ENCODE measurements at places on chromosomes 11 and 22. TPM values are rescaled to one million over a fixed set of nuclear protein-coding genes. Genes with fewer than 3 reads are reported as not detected.

GRCh38 chr11:59437770-59438169 lies 1.5 kb downstream of the OR5A1 start:
- DNase-seq: no peak

DNA sequence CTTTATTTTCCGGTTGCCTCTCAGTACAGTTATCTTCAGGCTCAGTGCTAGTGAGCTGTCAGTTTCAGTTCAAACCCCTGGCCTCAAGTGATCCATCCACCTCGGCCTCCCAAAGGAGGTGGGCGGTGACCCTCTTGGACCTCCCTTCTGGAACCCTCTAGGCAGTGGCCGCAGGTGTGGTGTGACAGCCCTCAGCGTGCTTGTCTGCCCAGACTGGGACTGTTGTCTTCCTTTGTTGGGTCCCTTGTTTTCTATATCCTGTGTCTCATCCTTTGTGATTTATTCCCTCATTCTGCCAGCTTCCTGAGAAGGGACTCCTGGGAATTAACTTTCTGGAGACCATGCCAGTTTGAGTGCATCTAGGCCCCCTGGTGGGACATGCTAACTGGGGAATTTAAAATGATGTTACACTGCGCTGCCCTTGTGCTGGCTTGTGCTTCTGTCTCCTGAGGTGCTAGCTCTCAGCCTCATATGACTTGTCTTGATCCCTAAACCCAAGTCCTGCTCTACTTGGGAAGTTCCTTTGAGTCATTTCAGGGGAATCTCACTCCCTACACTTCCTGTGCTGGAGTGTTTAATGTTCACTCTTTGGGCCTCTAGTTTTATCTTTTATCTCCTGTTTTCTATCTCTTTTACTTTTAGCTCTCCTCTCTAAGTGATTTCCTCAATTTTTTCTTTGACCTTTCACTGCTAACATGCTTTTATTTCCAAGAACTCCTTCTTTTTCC lies 19.4 kb downstream of the MED15 start:
- no peak for DNase-seq

DNA sequence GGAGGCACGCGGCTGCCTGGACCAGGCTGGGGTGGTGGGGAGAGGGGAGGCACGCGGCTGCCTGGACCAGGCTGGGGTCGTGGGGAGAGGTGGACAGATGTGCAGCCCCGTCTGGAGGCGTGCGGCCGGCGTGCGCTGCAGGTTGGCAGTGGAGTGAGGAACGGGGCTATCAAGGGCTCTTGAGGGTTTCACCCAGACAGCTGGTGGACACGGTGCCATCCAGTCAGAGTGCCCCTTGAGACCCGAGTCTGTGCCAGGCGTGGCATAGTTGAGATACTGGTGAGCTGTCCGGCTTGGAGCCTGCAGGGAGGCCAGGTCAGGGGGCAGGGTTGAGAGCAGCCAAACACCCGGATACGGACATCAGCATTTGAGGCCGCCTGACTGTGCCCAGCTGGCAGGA lies 1.5 kb upstream of the GRAMD4 start:
- no peak for DNase-seq

DNA sequence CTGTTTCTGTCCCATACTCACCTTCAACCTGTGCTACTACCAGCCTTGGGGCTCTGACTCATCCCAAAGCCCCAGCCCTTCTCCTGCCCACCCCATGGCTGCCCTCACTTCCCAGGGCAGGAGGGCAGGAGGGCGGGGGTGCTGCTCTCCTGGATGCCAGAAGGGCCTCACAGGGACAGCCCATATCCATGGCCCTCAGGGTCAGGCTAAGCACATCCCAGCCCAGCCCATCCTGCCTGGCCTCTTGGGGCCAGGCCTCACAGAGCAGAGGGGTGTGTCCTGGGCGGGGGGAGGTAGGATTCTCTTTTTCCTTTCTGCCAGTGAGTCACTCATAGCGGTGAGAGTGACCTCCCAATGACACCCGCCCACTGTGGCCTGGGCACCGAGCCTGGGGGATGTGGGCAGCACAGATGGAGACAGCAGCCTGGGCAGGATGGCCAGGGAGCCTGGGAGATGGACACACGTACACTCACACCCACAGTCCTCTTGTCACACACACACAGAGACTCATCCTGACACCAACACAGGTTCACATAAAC lies 2.4 kb downstream of the LTBP3 start:
- peak; percentile 46 for DNase-seq

GRCh38 chr11:111406091-111406490 lies 27.0 kb upstream of the POU2AF1 start:
- no peak for DNase-seq

GRCh38 chr11:108224911-108225786 lies 2.3 kb downstream of the ATM start:
- DNase-seq: no peak

GRCh38 chr22:38706901-38707195 lies 1.1 kb downstream of the GTPBP1 start:
- no peak for DNase-seq

GRCh38 chr11:128884703-128885338 lies 6.3 kb upstream of the KCNJ5 start:
- DNase-seq: peak; percentile 80

DNA sequence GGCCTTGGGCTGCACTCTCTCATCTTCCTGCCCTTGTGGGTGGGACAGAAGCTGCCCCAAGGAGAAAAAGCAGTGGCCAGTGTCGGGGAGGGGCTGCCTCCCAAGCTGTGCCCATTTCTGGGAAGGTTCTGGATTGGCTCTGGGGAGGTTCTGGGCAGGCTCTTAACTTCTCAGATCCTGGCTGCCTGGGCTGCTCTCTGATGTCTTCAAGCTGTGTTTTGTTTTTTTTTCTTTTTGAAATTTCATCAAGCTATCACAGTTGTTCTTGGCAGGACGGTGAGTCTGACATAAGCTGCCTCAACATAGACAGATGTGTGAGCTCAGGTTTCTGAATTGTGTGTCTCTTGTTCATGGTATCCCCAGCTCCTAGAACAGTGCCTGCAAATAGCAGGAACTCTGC lies 1032.0 kb downstream of the BRD1 start:
- no peak for DNase-seq

- no peak for DNase-seq
Observed at GRCh38 chr22:49954991-49955580, 5.5 kb upstream of the PIM3 start.

DNA sequence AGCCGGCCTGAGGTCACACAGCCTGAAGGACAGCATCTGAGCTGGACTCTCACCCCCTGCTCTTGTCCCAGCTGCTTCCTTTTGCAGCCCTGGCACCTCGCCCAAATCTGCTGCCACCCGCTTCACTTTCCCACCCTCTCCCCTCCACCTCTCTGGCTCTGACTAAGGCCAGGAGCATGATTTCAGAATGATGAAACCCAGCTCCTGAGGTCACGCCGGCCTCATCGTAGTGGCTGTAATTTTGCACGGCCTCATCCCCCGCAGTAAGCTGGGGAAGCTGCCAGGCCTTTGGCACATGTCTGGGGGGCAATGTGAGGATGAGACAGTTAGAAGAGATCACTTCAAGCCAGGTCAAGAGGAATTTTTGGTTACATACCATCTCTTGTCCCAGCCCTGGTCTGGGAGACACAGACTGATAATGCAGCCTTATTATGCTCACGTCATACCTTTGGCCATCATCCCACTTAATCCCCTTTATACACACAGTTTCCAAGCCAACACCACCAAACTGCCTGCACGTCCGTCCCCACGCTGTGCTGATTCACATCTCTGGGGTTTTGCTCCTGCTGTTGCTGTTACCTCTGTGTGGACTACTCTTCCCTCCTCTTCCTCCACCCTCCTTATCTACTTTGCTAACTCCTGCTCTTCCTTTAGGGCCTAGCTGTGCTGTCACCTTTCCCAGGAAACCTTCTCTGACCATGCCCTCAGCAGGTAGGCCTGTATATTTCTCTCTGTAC lies 58.1 kb downstream of the CHRDL2 start:
- peak; percentile 32 for DNase-seq

DNA sequence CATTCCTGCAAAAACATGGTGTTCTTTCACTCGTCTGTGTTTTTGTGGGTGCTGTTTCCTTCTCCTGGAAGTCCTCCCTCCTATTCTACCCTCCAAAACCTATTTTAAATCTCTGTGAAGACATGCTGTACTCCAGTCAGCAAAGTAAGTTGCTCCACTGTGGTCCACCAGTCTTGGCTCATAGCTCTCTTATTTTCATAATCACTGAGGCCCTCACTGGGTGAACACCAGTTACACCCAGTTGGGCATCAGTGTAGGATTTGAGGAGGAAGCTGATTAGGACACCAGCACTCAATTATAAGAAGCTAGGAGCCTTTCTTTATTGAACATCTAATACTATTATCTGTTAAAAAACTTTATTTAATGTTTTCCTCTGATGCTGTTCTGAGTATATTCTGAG lies 23.9 kb upstream of the EED start:
- DNase-seq: no peak

DNA sequence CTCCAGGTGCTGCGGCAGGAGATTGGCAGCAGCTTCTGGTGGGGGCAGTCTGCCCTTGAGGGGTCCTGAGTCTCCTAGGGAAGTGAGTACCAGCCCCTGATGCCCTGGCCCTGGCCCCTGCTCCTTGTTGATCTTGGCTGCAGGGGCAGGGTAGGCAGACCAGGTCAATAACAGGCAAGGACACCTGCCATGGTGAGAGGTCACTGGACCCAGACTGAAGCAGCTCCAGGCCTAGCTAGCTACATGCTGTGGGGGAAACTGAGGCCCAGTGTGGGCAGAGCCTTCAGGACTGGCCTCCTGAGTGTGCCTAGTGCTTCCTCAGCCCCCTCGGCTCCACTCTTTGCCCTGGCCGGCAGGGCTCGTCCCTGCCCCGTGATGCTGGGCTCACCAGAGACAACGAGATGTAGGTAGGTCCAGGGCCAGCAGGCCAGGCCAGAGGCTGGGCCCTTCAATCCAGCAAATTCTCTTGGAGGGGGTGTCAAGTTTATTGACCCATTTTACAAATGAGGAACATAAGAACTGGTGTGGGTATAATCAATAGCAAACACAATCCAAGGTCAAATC lies 20.4 kb downstream of the RTN4R start:
- DNase-seq: no peak

GRCh38 chr11:132490978-132491377 lies 1041.3 kb downstream of the OPCML start:
- DNase-seq: no peak

- no peak for DNase-seq
Observed at GRCh38 chr11:9207229-9207628, 57.9 kb downstream of the DENND5A start.

DNA sequence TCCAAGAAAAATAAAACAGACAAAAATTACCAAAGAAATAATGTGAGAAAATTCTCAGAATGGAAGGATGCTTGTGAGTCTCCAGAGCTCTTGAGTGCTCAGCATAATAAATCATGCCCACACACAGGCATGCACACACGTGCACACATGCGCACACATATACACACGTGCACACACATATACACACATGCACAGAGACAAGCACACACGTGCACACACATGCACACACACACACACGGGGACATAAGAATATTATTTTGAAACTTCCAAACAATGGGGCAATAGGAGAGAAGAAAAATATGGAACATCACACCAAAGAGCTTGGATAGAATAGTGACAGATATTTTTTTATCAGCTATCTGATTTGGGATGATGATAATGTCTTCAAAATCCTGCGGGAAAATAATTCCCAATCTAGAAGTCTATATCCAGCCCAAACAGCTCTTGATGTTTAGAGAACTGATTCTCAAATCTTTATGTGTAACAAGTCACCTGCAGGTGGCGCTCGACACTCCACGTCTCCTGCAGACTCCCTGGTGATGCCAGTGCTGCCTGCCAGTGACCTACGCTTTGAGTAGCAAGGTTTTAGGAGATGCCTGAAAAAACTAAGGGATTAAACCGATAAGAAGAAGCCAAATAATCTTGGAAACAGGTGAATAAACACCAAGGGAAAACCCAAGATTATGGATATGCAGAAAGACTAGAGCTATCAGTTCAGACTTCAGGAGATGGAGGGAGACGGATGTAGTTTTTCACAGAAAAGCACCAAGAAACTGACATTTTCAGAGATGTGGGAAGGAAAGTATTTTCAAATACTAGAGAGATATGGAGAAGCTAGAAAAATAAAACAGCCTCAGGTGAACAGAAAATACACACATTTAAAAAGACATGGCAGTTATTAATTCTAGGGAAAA lies 743.6 kb downstream of the ETS1 start:
- peak; percentile 74 for DNase-seq

GRCh38 chr11:4466871-4467442 lies 15.5 kb upstream of the OR52K1 start:
- DNase-seq: no peak

DNA sequence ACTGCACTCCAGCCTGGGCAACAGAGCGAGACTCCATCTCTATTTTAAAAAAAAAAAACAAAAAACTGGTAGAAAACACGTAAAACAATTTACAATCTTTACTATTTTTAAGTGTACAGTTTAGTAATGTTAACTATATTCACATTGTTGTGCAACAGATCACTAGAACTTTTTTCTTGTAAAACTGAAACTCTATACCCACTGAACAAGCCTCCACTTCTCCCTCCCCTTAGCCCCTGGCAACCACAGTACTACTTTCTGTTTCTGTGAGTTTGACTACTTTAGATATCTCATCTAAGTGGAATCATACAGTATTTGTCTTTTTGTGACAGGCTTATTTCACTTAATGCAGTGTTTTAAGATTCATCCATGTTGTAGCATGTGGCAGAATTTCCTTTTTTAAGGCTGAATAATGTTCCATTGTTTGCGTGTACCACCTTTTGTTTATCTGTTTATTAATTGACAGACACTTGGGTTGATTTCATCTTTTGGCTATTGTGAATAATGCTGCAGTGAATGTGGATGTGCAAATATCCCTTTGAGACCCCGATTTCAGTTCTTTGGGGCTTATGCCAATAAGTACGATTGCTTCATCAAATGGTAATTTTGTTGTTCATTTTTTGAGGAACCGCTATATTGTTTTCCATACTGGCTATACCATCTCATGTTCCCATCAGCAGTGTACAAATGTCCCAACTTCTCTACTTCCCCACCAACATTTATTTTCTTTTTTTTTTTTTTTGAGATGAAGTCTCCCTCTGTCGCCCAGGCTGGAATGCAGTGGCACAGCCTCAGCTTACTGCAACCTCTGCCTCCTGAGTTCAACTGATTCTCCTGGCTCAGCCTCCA lies 11.0 kb downstream of the DDB2 start:
- DNase-seq: no peak

DMC1 gene
- total RNA-seq: 3.0 TPM
